ENCODE measurements at places on chromosomes 11 and 22. TPM values are rescaled to one million over a fixed set of nuclear protein-coding genes. Genes with fewer than 3 reads are reported as not detected.

DNA sequence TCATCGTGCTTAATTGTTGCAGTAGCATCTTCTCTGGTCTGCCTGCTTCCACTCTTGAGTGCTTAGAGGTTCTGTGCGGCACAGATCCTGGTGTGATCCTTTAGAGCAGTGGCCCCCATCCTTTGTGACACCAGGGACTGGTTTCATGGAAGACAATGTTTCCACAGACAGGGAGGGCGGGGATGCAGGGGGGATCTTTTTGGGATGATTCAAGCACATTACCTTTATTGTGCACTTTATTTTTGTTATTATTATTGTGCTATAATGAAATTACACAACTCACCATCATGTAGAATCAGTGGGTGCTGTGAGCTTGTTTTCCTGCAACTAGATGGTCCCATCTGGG is 76.8 kb upstream of the SHANK2 start:
- H3K27me3 ChIP-seq, result no peaks in the 10 kb centered on the region
- H3K27ac ChIP-seq, result no peak overlapping the region
- no peak overlapping the region for H3K4me3 ChIP-seq
- no peaks in the 10 kb centered on the region for H3K36me3 ChIP-seq
- no peak for DNase-seq

GRCh38 chr11:61514050-61514917 is 5.7 kb downstream of the LRRC10B start:
- H3K36me3 ChIP-seq, result no peaks in the 10 kb centered on the region
- H3K27me3 ChIP-seq, result no peaks in the 10 kb centered on the region
- H3K27ac ChIP-seq, result no peak overlapping the region
- DNase-seq, result no peak
- H3K4me3 ChIP-seq, result no peak overlapping the region

The GAB4 gene
- not detected for total RNA-seq

GRCh38 chr11:18890615-18891014 is 48.6 kb downstream of the MRGPRX1 start:
- no peaks in the 10 kb centered on the region for H3K27me3 ChIP-seq
- no peak overlapping the region for H3K27ac ChIP-seq
- H3K4me3 ChIP-seq, result no peak overlapping the region
- no peaks in the 10 kb centered on the region for H3K4me1 ChIP-seq

The MAPK11 gene
- 6.4 TPM for total RNA-seq

- no peak overlapping the region for H3K27ac ChIP-seq
- no peak for DNase-seq
- no peaks in the 10 kb centered on the region for H3K36me3 ChIP-seq
- H3K4me1 ChIP-seq, result no peaks in the 10 kb centered on the region
Measured at GRCh38 chr22:49014227-49015201, 813.2 kb downstream of the BRD1 start.

The PKDREJ gene
- 0.05 TPM for total RNA-seq

The CEND1 gene
- not detected for total RNA-seq

The GLB1L2 gene
- 0.49 TPM for total RNA-seq

The OSBPL5 gene
- 3.8 TPM for total RNA-seq

All from right lobe of liver (tissue), 6 donors.